ENCODE measurements at places on chromosomes 7 and 10.

GRCh38 chr10:48651293-48651692 lies 33.4 kb upstream of the WDFY4 start:
- H3K36me3 ChIP-seq: no peaks in the 10 kb centered on the region
- no peak overlapping the region for H3K27ac ChIP-seq
- H3K4me1 ChIP-seq: peaks cover 3% of the 10 kb centered on the region
- H3K27me3 ChIP-seq: no peaks in the 10 kb centered on the region
- no peak overlapping the region for H3K4me3 ChIP-seq

GRCh38 chr10:108249940-108250339 lies 1085.4 kb upstream of the SORCS1 start:
- H3K4me1 ChIP-seq: no peaks in the 10 kb centered on the region
- DNase-seq: no peak
- H3K27ac ChIP-seq: no peak overlapping the region
- H3K4me3 ChIP-seq: no peak overlapping the region
- no peaks in the 10 kb centered on the region for H3K36me3 ChIP-seq

GRCh38 chr10:114498413-114499111 lies 94.3 kb upstream of the AFAP1L2 start:
- DNase-seq: no peak
- H3K27ac ChIP-seq: no peak overlapping the region
- H3K36me3 ChIP-seq: peaks cover 11% of the 10 kb centered on the region
- H3K4me3 ChIP-seq: no peak overlapping the region
- no peaks in the 10 kb centered on the region for H3K27me3 ChIP-seq

- peaks cover 16% of the 10 kb centered on the region for H3K4me1 ChIP-seq
- peaks cover 11% of the 10 kb centered on the region for H3K36me3 ChIP-seq
- no peaks in the 10 kb centered on the region for H3K27me3 ChIP-seq
These were observed 118.7 kb downstream of the ICA1 start for GRCh38 chr7:8143151-8143874.

GRCh38 chr7:73727952-73728351 lies 8.5 kb upstream of the STX1A start:
- H3K4me3 ChIP-seq: no peak overlapping the region
- no peak overlapping the region for H3K27ac ChIP-seq
- no peaks in the 10 kb centered on the region for H3K27me3 ChIP-seq
- H3K4me1 ChIP-seq: no peaks in the 10 kb centered on the region
- H3K36me3 ChIP-seq: no peaks in the 10 kb centered on the region

GRCh38 chr7:154869436-154869835 lies 133.5 kb downstream of the PAXIP1 start:
- H3K36me3 ChIP-seq: peaks cover 3% of the 10 kb centered on the region
- H3K4me1 ChIP-seq: peaks cover 4% of the 10 kb centered on the region
- DNase-seq: no peak
- no peak overlapping the region for H3K27ac ChIP-seq

DNA sequence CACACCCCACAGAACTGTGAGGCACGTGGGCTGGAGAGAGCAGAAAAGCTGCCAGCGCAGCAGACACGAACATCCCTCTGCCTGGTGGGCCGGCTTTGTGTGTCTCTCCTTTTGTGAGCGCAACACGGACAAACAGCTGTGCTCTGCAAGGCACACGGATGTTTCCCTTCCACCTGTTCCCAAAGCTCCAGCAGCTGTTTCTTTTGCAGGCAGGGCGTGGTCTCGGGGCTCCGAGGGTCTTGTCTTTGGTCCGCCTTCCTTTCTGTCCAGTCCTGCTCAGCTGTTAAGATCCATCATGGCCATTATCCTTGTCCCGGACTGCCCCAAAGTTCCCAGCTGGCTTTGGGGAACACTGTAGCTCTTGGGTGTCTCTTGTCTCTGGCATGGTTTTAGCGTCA lies 32.7 kb upstream of the SH2B2 start:
- H3K36me3 ChIP-seq: no peaks in the 10 kb centered on the region
- DNase-seq: no peak

DNA sequence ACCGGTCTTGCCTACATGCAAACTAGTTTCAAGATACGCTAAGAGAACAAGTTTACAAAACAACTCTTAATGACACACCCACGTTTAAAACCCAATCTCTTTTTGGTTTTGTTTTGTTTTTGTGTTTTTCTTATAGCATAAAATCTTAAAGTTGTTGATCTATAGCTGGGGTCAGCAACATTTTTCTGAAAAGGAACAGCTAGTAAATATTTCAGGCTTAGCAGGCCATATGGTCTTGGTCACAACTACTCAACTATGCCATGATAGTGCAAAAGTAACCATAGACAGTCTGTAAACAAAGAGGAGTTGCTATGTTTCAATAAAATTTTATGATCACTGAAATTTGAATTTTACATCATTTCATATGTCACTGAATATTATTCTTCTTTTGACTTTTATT lies 327.4 kb downstream of the AGMO start:
- peak; percentile 79 for DNase-seq
- H3K27me3 ChIP-seq: no peaks in the 10 kb centered on the region
- no peak overlapping the region for H3K4me3 ChIP-seq
- no peak overlapping the region for H3K27ac ChIP-seq

GRCh38 chr10:2927958-2928840 lies 139.1 kb upstream of the PFKP start:
- H3K4me1 ChIP-seq: no peaks in the 10 kb centered on the region
- H3K4me3 ChIP-seq: peak overlapping the region; percentile 44
- no peaks in the 10 kb centered on the region for H3K36me3 ChIP-seq
- no peak overlapping the region for H3K27ac ChIP-seq
- DNase-seq: no peak

DNA sequence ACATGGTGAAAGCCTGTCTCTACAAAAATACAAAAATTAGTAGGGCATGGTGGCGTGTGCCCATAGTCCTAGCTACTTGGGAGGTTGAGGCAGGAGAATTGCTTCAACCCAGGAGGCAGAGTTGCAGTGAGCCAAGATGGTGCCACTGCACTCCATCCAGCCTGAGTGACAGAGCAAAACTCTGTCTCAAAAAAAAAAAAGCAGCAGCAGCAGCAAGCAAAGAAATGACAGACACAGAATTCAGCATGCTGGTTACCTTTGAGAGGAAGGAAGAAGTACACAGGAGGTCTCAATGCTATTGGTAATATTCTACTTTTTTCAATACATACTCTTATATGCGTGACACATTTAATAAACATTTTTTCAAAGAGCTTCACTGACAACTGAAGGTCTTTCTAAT lies 81.3 kb downstream of the ZFAND4 start:
- H3K27ac ChIP-seq: no peak overlapping the region
- DNase-seq: no peak
- H3K4me1 ChIP-seq: peaks cover 6% of the 10 kb centered on the region
- peaks cover 5% of the 10 kb centered on the region for H3K36me3 ChIP-seq
- no peak overlapping the region for H3K4me3 ChIP-seq

Data from kidney (tissue), 22 donors.